NCI-H2227 treated with DMSO at 0.1 percent for 48 hours (cell line): ENCODE measurements at places on chromosomes 11 and 22.

DNA sequence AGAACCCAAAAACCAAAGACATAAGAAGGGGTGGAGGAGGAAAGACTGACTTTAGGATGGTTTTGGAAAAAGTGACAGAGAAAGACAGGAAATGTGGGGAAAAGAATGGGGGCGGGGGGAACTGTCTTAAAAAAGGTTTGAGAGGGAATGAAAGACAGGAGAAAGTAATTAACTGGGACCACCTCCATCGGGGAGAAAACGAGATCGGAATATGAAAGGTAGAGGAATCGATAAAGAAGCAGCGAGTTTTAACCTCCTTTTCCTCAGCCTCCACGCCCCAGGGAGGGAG is 524 bp downstream of the MTMR2 start:
- DNase-seq: peak; percentile 48

GRCh38 chr11:1059759-1060158 is 14.9 kb upstream of the MUC2 start:
- no peak for DNase-seq

DNA sequence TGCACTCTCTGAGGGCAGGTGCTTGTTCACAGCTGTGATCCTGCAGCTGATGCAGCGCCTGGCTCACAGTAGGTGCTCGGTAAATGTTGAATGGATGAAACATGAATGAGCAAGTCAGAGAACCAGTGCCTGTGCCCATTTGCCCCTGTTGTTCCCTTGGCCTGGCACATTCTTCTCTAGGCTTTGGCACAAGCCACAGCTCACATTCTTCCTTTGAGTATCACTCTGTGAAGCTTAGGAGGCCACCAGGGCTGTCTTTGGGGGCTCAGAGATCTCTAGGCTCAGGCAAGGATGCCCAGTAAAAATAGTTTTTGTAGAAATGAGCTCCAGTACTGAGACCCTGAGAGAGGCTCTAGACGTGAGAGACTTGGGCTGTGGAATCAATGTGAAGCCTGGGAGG is 144.6 kb upstream of the NAV2 start:
- no peak for DNase-seq

DNA sequence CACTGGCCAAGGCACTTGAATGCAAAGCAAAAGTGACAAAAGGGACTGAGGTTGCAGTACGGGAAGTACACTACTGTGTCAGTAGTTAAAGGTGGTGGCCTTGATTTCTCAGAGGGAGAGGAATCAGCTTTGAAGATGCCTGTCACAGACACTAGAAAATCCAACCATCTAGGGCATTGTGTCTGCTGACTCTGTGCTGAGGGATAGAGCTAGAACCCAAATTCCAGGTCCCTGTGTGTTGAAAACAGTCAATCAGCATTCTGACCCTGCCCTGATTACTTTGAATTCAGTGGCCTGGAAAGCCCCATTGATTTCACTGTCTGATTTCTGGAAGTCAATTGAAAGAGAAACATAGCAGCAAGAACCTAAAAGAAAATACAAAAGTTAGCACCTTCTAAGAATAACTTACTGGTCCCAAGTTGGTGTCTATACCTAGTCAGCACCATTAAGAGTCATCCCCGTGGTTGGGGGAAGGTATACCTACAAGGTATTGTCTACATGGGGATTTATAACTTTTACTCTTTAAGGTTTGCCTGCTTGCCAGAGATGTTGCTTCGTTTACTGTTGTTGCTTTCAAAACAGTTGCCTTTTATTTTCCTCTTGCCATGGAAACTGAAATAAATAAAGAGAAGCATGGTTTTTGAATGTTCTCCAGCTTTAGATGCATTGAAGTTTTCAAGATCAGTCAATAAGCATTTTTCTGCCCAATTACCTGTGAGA is 97.3 kb downstream of the PDHX start:
- no peak for DNase-seq

DNA sequence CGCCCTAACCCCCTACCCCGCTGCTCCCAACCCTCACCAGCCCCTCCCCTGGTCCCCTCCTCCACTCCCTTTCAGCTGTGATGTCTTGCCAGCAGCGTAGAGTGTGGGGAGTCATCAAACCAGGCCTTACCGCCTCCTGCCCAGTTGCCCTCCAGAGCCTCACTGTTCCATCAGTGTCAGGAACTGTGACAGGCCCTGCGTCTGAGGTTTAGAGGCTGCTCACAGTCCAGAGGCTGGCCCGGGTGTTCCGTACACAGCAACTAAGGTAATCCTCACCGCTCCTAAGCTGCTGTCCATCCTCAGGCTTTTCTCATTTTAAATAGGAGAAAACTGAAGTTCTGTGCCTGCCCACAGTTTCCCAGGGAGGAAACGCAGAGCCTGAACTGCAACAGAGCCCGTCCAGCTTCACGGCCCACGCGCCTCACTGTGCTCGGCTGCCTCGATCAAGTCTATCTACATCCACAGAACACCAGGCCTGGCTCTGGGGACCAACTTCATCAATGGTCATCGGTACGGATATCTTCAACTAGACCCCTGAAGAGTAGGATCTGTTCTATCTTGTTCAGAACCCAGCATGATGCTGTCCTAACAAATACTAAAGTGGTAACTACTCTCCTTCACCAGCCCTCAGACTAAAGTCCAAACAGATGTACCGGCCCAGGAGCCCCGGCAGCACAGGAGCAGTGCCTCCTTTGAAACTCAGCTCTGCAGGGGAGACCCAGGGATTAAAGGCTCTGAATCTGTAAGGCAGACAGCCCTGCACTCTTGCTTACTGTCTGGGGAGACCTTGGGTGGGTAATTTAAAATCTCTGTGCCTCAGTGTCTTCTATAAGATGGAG is 10.3 kb downstream of the VPS37C start:
- no peak for DNase-seq

DNA sequence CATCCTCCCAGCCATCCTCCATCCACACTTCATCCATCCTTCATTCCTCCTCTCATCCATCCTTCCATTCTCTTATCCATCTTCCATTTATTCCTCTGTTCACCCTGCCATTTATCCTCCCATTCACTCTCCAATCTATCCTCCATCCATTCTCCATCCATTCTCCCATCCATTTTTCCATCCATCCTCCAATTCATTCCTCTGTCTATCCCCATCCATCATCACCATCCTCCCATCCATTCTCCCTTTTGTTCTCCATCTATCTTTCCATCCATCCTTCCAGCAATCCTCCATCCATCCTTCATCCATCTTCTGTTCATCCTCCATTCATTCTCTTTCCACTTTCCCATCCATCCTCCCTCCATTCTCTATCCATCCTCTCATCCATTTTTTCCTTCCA is 28.7 kb downstream of the IGLL1 start:
- no peak for DNase-seq

DNA sequence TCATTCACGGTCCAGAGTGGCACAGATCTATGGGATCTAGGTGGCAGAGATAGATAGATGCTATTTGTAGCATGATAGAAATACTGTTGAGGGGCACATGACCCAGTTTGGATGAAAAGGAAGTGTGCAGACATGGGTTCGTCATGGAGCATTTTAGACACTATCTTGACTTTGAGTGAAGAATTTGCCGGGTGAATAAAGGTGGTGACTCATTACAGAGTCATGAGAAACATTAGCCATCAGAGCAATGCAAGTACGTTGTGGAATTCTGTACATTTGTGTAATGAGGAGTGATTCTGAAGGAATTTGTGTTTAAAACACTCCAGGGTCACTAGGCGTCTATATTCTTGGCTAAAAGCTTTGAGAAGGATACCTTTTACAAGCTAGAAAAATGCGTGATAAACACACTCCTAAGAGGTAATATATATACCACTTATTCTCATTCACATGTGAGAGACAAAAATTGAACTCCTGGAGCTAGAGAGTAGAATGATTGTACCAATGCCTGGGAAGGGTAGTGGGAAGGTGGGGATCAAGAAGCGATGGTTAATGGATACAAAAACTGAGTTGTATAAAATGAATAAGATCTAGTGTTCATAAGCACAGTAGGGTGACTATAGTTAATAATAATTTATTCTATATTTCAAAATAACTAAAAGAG is 593.7 kb upstream of the LUZP2 start:
- no peak for DNase-seq

GRCh38 chr11:59755701-59756557 is 753 bp downstream of the STX3 start:
- no peak for DNase-seq

- DNase-seq: peak; percentile 44
Measured at GRCh38 chr11:69157156-69157821, 1.6 kb downstream of the SMIM38 start.
